AG04449 (cell line): ENCODE measurements at places on chromosomes 2 and 18.
A peak's percentile ranks its signal among the peaks of the same experiment; 100 is the strongest.

DNA sequence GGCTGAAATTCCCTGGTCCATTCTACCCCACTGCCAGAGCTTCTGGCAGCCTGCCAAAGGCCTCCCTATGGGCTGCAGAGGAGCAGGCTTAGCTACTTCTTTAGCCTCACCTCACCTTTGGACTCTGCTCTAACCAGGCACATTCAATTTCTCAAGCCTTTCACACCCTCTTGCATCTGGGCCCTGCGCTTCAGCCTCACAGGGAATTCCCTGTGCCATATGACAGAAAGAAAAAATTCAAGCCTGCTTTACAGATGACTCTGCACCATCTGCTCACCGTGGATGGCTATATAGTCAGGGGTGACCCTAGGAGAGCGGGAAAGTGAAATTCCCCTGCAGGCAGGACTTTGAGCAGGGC is 62.5 kb downstream of the REEP1 start:
- no peak for DNase-seq

DNA sequence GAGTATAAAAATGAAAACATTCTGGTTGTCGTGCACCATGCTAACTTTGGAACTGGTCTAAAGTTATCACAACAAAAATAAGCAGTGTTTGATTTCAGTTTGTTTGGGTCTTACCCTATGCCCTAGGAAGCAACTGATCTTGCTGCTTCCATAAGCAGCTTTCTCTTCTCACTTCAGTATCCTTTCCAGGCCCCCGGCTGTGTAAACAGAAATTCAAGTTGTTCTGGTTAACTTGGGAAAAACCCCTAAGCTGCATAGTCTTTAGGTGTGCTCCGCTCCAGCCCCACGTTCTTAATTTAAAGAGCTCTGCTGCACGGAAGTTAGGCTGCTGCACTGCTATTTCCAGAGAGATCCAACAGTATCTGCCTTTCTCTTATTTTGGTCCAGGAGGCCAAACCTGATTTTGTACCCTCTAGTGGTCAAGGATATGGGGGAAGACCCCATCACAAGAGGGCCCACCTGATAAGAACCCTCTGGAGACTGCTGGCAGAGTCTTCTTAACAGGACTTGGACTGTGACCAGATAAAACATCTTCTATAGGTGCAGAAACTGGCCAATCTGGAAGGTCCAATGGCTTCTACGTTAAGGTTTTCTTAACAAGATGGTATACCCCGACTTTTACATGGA is 69.1 kb downstream of the FEZ2 start:
- no peak for DNase-seq

DNA sequence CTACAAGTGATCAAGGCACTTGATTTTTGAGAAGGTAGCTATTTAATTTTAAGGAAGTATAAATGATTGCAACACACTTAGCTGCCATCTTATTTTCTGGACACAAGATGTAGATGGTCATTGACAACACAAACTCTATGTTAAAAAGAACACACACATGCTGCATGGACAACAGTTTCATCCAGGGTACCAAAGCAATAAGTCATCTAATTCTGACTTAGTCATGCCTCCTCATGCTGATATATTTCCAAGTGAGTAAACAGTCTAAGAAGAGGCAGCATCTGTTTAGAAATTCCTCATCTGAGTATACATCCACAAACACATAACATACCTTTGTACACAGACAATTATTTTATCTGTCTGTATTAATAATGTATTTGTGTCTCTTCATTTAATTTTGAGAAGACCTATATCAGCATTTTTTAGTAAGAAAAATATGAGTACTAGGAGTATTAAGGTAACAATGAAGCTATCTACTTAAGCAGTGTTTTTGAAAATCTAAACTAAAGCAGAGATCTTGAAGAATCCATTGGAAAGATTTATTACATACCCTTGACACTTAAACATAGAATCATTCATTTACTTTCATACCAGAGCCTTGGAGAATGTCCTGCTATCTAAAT is 84.9 kb downstream of the SCN1A start:
- no peak for DNase-seq

GRCh38 chr2:229559986-229560385 is 154.4 kb downstream of the DNER start:
- no peak for DNase-seq

DNA sequence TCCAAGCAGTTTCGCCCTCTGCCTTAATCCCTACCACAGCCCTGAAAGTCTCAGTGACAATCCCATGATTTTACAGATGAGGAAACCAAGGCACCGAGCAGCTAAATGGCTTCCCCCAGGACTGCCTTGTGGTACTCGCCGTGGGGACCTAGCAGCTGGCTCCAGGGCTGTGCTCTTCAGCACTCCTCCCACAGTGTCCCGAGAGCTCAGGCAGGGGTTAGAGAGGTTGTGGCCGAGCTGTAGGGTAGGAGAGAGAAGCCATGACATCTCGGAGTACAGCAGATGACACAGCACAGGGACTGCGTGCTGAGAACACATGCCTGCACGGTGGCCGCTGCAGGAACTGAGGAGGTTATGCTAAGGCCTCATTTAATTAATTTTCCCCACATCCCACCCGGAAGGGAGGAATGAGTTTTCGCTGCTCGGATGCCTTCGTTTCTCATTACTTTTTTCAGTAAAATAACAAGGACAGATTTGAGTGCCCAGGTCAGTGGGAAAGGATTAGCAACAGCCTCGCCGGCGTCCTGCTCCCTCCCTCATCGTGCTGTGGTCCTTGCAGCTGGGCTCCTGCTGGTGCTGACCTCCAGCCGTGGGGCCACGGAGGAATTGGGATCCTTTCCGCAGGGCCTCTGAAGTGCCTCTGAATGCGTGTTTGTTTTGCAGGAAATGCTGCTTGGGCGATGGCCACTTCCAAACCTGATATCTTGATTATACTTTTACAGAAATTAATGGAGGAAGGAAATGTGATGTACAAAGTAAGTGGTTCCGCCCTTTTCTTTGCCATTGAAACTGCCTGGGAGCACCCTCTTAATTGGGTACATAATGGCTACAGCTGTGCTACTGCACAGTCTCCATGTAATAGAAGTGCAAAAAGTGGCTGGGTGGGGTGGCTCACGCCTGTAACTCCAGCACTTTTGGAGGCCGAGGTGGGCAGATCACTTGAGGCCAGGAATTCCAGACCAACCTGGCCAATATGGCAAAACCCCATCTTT is 61.2 kb downstream of the WDSUB1 start:
- no peak for DNase-seq

GRCh38 chr2:201258666-201259615 is 1.4 kb upstream of the CASP8 start:
- DNase-seq, result no peak

- DNase-seq, result no peak
Observed at GRCh38 chr2:136932700-136933099, 167.4 kb downstream of the THSD7B start.

DNA sequence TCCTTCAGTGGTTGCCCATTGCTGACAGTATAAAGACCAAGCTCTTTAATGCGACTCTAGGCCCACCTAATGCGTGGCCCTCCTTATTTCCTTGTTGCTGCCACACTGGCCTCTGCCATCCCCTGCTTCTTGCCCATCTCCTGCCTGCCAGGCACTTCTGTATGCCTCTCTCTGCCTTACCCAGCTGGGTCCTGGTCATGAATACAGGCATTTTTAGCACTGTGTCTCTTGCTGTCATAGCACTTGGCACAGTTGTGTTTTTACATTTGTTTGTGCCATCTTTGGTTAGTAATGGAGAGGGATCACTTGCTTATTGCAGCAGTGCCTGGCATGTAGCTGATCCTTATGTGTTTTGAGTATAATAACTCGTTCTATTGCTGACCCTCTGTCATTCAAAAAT is 38.7 kb downstream of the MAP4K4 start:
- DNase-seq, result no peak

DNA sequence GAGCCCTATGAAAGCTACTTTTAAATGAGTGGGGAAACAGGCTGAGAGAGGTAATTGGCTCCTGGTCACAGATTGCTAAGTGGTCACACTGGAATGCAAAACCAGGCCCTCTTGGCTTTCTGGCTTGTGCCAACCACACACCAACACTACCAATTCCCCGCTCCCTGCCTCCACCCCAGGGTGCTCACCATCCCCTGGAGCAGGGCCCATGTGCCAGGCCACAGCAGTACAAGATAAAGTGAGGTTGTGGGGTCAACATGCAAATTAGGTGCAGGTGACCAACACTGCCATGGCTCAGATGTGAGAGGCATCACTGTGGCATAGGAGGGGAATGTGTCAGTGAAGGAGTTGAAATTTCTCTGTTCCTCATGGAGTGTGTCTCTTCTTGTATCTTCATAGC is 312.5 kb downstream of the MYCN start:
- DNase-seq, result no peak

- no peak for DNase-seq
Observed at GRCh38 chr2:16071039-16071864, 130.9 kb downstream of the MYCN start.

GRCh38 chr2:124320051-124320688 is 295.1 kb downstream of the CNTNAP5 start:
- DNase-seq, result no peak

DNA sequence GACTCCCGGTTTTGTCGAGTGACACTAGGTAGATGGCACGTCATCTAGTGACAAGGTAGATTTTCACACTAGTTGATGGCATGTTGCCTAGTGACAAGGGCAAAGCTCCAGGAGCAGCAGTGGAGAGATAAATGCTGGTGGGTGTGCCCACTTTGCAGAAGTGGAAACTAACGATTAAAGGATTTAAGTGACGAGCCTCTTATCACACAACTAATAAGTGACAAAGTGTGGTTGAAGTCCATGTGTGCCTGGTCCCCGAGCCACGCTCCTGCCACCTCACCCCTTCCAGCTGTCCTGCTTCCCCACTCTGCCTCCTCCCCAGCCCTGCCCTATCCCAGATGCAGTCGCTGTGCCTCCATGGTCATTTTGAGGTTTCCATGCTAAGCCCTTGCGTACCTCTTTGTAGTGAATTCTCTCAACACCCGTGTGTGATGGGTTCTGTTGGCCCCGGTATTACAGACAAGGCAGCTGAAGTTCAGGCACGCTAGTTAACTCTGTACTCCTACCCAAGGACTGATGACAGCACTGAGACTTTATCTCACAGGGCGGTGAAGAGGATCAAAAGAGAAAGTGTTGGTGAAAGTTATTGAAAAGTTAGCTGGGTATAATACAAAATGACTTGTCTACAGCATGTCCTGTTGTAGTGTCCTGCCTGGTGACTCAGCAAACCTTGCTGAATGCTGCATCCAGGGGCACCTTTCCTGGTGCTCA is 113.4 kb upstream of the GLI2 start:
- DNase-seq, result no peak

DNA sequence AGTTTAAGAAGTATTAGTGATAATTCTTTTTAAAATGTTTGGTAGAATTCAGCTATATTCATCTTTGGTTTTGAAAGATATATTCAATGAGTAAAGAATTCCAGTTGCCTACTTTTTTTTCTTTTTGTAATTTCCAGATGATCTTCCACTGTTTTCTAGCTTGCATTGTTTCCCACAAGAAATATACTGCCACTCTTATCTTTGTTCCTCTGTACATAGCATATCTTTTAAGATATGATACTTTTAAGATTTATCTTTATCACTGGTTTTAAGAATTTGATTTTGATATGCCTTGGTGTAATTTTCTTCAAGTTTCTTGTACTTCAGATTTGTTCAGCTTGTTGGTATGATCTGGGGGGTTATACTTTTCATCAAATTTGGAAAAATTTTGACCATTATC is 374.4 kb downstream of the PLCL1 start:
- DNase-seq, result no peak

- no peak for DNase-seq
Observed at GRCh38 chr2:47636596-47637264, 146.2 kb upstream of the MSH6 start.

DNA sequence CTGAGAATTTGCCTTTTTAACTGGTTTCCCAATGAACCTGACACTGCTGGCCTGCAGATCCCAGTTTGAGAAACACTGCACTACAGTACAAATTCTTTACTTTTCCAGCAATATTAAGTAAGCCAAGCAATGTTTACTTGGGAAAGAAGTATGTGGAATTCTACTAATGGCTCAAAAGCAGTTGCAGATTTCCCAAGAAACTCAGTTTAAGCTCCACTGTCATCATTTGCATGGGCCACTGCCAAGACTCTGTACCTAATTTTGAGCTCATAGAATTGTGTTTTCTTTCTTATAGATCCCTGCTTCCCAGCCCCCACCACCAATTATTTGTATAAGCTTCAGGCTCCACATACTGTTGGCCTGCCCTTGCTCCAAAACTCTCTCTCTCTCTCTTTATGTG is 676.1 kb downstream of the RNF144A start:
- no peak for DNase-seq

DNA sequence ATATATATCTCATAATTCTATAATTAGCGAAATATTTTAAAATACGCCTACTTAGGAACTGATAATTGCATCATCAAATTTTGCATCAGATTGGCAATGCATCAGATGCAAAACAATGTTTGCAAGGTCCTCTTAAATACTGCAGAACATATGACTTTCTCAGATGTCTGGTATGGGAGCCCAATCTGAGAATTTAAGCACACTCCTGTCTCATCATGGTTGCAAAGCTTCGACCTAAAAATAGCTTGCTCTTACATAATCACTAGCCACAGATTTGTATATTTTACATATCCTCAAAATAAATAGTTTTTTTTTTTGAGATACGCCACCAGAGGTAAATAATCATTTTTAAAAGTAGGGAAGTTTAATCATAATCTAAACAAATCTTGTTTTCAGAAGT is 123.2 kb downstream of the CABYR start:
- no peak for DNase-seq

- no peak for DNase-seq
Observed at GRCh38 chr2:107747964-107748583, 78.6 kb upstream of the RGPD4 start.

- DNase-seq, result no peak
Observed at GRCh38 chr2:120209427-120210269, 13.6 kb downstream of the TMEM185B start.

DNA sequence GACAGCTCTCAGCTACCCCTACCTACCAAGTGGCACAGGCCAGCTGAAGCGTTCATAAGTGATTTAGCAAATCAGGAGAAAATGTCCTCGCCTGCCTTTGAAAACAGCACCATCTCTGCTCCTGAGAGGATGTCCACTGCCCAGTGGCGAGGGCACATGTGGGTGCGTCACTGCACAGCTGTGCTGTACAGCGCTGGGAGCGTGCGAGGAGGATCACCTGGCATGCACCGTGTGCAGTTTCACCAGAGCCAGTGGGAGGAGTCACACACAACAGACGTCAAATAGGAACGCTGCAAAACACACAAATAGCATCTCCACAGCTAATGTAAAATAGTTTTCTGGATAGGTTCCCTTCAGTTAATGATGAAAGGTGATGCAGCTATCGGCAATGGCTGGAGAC is 154.1 kb downstream of the HDAC4 start:
- DNase-seq, result no peak

- DNase-seq, result peak; percentile 36
Observed at GRCh38 chr2:45964223-45964841, 312.9 kb downstream of the PRKCE start.

GRCh38 chr2:173596244-173596643 is 241.6 kb downstream of the CDCA7 start:
- no peak for DNase-seq

GRCh38 chr2:235314371-235314930 is 179.4 kb upstream of the AGAP1 start:
- DNase-seq, result no peak

GRCh38 chr2:227414846-227415245 is 27.1 kb upstream of the SCYGR1 start:
- no peak for DNase-seq
